ENCODE measurements at places on chromosomes 1 and 21.

- no peak for DNase-seq
Observed at GRCh38 chr1:63924600-63924999, 150.8 kb downstream of the ROR1 start.

DNA sequence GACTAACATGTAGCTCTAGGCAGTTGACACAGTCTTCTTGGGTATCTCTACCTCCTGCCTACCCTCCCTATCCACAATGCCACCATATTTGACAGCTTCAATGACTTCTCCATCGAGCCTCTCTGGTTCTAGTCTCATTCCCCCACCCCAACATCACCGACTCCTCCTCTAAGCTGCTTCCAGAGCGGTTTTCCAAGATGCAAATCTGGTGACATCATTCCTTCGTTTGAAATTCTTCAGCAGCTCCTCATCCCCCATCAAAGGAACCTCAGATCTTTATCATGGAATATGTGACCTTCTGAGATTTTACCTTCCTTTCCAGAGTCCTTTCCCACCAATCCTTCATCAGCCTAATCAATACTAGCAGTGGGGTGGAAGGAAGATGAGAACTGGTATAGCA, 352.4 kb upstream of the RUNX1 start:
- DNase-seq: no peak

DNA sequence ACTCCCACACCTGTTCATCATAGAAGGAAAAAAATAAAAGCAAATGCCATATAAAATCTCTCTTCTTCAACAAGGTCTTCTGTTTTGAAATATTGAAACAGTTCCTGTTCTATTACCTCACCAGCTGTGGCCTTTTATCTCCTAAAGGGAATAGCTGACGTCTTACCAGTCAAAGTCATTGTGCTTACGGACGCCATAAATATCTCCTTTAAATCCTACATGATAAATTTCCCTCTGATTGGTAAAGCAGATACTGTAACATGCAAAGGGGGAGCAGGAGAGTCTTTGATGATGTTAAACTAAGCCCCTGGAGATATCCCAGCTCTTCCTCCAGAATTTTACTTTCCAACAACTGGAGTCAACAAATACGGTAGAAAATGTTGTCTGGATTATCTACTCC, 168.4 kb downstream of the ZC3H11B start:
- no peak for DNase-seq

DNA sequence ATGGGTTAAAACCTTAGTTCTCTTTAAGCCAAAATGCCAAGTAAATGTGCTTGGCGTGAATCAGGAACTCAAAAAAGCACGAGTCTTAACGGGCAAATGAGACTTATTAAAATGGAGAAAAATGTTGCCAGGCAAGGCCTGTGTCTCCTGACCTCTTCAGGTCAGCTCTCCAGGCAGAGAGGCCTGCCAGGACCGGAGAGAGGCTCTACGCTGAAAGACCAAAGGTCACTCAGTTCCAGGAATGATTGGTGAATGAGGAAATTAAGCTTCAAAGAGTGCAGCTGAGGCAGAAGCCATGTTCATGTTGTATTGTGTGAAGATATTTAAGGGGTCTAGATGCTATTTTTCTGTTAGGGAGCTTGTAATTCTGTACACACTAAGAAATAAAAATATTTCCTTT, 66.6 kb downstream of the SPAG17 start:
- DNase-seq: no peak

DNA sequence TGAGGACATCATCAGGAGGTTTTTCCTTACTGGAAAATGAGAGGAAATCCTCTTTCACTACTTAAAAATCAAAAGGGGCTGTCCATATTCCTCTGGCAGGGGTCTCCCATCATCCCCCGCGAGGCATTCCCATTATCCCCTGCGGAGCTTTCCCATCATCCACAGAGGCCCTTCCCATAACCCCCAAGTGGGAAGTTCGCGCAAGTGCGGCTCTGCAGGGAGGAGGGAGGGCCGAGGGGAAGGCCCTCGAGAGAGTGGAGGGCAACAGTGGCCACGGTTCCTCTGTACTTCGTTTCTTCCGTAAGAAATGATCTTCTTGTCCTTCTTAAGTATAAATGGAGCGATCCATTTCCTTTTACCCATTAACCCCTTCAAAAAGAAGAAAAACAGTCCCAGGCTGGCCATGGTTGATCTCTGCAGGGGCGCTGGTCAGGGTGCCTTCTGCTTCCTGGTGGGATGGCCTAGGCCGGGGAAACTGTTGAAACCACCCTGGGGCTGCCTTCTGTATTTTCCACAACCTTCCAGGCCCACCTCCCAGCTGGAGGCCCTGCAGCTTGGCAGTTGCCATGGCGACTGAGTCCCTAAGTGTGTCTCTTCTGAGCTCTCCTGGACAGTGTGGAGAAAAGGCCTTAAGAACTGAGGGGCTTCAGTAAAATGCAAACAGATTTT, 3.6 kb upstream of the RSPH1 start:
- no peak for DNase-seq

GRCh38 chr21:45916011-45916840, 65.3 kb upstream of the COL6A1 start:
- DNase-seq: peak; percentile 13

- DNase-seq: no peak
Observed at GRCh38 chr1:115222616-115223402, 115.2 kb downstream of the NGF start.

DNA sequence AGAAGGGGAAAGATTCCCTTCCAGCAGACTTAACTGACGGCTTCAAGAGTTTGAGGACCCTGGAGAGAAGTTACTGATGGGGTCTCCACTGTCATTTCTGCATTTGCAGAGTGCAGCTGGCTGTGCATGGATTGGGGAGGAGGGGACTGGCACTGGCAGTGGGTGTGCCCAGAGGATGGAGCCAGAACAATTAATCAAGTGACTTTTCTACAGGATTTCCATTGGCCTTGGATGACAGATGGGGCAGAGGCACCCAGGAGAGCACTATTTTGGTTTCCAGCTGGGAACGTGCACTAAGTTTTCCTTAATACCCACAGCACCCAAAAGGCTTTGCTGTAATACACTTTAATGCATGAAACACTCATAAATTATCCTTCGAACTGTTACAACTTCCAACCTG, 1.3 kb downstream of the NGF start:
- DNase-seq: no peak

DNA sequence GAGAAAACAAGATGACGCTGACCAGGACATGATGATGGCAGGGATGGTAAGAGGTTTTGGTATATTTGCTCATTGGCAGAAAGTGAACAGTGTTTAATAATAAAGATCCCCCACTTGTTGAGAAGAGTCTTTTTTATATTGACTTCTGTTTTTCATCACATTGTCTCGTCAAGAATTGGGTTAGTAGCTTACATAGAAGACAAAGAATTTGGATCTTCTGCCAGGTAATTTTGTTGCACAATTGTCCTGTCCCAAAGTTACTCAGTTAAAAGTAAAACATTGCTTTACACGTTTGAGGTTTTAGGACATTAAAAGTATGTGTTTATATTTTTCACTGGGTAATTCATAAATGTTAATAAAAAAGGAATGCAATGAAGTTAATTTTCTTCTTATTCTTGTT, 48.3 kb upstream of the LAMC2 start:
- no peak for DNase-seq

- no peak for DNase-seq
Observed at GRCh38 chr21:18743531-18743930, 339.9 kb upstream of the TMPRSS15 start.

DNA sequence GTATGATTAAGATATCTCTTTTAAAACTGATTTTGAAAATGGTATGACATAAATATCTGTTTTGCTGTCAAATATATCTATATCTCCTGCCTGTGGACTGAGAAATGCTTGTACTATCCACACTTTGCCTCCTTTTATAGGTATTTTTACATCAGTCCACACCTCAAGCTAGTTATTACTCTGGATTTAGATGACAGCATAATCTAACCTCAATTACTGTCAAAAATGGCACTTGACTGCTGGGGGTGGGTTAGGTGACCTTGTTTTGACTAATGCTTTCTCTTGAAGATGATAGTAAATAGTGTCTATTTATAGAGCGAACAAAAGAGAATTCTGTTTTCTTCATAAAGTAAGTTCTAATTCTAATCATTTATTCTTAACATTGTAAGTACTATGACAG, 9.1 kb downstream of the ADGRL2 start:
- no peak for DNase-seq

DNA sequence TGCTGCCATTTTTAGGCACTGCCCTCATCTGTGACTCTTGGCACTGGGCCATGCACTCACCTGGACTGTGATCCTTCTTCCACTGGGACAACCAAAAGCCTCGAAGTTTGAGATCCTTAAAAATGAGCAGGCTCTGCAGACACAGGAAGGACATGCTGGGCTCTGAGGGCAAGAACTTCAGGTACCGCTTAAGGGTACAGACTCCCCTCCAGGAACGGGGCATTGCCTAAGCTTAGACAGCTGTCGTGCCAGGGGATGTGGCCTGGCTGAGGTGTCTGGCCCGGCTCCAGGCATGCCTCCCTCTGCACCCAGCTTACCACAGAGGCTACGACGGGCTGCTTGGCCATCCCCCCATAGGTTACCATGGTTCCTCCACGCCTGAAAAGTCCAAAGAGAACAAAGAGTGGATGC, 14.2 kb upstream of the SRSF4 start:
- DNase-seq: no peak

DNA sequence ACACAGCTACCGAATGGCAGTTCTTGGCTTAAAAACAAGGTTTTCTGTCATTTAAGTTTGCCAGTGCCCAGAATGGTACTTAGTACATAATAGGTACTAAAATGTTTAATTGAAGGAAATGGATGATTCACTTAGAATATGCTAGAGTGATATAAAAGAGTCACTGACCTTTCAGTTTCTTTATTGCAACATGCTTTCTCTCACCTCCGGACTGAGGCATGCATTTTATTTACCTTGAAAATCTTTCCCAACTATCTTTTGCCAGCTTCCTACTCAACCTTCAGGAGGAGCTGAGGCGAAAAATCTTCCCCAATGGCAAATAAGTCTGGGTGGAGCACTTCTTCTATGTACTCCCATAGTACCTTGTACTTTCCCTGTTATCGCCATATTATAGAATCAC, 244.9 kb downstream of the ZNF648 start:
- DNase-seq: no peak

- no peak for DNase-seq
Observed at GRCh38 chr1:231091831-231092301, 51.8 kb upstream of the FAM89A start.

- no peak for DNase-seq
Observed at GRCh38 chr1:174974711-174975119, 25.0 kb upstream of the CACYBP start.

DNA sequence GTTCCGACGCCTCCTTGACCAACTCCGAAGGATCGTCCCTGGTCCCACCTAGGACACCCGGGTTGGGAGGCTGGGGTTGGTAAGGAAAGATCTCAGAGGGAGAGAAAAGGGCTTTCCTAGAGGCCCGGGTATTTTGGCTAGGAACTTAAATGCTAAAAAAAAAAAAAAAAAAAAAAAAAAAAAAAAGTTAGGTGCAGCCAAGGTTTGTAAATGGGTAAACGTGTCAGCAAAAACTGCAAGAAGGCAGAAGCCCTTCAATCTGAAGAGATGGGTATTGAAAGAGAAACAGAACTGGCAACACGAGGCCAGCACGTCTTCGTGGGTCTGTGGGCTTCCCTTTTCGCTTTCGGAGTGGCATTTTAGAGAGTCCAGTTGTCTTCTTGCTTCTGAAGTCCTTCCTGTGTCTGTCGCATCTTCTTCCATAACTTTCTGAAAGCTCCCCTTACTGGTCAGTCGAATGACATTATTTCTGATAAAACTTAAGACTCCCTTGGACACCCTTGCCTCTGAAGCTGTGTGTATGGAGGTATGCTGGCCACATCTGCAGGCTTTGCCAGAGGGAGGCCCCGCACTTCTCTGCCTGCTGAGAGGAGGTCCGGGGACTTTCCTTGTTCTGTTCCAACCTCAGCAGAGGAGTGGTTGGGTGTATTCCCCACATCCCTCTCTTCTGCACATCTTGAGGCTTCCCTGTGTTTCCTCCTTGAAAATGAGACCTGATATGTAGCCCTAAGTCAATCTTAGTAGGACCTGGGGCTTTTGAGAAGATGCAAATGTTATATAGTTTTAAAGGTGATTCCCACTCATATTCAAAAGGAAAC, 745 bp downstream of the RCSD1 start:
- no peak for DNase-seq

GRCh38 chr1:234861024-234861620, 251.1 kb upstream of the IRF2BP2 start:
- no peak for DNase-seq

DNA sequence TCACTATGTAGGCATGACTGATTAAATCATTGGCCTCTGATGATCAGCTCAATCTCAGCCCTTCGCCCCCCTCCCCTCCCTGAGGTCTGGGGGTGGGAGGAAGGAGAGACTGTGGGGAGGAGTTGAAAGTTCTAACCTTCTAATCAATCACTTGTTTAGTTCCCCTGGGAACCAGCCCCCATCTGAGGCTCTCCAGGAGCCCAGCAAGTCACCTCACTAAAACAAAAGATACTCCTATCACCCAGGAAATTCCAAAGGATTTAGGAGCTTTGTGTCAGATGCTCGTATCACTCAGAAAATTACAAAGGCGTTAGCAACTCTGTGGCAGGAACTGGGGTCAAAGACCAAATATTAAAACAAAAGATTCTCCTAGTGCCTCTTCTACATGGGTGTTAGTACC, 21.6 kb downstream of the SYF2 start:
- no peak for DNase-seq

DNA sequence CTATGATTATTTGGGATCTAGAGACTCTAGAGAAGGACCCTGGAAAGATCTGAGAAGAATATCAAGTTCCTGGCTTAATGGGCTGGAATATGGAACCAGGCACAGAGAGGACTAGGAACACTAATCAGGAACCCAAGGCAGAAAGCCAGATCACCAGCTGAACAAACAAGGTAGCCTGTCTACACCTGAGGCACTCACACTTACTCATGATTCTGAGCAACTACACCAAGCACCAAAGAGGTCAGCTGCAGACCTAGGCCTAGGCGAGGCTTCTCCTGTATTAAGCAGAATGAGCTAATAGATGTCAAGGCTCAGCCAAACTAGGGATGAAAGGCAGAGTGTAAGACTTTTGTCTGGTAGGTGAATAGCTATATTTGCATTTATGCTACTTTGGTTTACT, 368.1 kb downstream of the LTN1 start:
- DNase-seq: no peak

DNA sequence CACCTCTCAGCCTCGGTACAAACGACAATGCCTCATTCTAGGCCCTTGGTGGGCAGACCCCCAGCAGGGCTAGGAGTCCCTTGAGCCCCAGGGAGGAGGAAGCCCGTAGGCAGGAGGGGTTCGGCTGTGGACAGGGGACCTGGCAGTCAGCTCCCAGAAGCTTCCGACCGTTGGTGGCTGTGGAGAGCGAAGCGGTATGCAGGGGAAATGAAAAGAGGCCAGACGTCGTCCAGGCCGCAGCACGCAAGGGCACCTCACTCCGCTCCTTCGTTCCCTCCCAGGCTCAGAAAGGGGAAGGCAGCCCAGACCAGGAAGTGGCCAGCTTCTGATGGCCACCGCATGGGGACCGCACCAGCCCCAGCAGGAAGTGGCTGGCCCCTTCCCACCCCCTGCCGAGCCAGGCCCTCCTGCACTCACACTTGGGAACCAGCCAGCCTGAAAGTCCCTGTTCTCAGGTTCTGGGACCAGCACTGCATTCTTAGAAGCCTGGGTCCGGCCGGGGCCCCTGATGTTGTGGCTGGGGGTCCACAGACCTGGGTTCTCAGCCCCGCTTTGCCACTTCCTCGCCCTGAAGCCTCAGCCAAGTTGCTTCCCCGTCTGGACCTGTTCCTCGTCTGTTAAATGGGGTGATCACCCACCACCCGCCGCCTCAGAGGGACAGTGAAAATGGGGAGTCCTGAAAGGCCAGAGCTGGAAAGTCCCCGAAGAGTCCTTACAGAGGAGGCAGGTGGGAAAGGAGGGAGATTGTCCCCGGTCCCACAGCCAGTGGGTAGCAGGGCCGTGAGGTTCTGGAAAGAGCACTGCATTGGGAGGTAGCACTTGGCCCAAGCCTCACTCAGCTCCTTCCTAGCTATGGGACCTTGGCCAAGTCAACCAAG, 104.0 kb upstream of the RUNX3 start:
- DNase-seq: peak; percentile 41
